ENCODE measurements at places on chromosomes 1 and 21. TPM values are rescaled to one million over a fixed set of nuclear protein-coding genes. Genes with fewer than 3 reads are reported as not detected.

GRCh38 chr1:92864131-92864530, 32.3 kb downstream of the RPL5 start:
- no peak for DNase-seq
- no peaks in the 10 kb centered on the region for H3K36me3 ChIP-seq
- peaks cover 6% of the 10 kb centered on the region for H3K4me1 ChIP-seq
- H3K27me3 ChIP-seq = no peaks in the 10 kb centered on the region
- no peak overlapping the region for H3K4me3 ChIP-seq

DNA sequence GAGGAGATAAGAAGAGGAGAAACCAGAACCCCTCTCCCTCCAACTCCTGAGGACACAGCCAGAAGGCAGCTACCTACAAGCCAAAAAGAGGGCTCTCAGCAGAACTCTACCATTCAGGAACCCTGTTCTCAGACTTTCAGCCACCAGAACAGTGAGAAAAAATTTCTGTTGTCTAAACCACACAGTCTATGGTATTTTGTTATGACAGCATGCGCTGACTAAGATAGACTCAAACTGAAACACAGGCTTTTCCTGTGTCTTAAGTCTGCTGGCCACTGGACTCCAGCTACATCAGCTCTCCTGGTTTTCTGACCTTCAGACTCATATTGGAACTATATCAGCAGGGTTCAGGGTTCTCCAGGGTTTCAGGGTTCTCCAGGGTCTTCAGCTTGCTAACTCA, 126.5 kb upstream of the TNFSF4 start:
- H3K27me3 ChIP-seq = no peaks in the 10 kb centered on the region
- DNase-seq = no peak
- H3K36me3 ChIP-seq = no peaks in the 10 kb centered on the region
- H3K4me1 ChIP-seq = peaks cover 5% of the 10 kb centered on the region
- no peak overlapping the region for H3K27ac ChIP-seq

DNA sequence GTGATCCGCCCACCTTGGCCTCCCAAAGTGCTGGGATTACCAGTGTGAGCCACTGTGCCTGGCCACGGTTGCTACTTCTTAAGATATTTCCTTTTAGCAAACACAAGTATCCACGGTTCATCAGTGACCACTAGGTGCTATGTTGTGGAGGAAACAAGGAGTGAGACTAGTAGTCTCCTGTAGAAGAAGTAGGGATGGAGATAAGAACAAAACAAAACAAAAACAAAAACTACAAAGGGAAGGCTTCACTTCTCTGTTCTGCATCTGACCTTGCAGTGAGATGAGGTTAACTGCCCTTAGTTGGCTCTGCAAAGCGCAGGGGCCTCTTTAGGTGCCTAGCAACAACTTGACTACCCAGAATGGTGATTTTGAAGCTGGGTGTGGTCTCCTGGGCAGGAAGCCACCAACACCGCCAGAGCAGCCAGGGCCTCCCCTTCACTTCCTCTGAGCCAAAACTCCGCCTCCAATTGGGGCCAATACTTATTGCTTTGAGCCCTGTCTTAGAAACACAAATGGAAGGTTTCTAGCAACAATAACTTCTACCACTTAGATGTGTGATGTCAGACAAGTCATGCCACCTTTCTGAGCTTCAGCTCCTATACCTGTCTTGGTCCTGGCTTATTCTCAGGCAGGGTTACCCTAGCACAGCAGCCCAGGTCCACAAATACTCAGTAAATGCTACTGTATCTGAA, 12.8 kb upstream of the CDC42 start:
- no peaks in the 10 kb centered on the region for H3K36me3 ChIP-seq
- no peaks in the 10 kb centered on the region for H3K27me3 ChIP-seq
- H3K27ac ChIP-seq = peak overlapping the region; percentile 52
- no peak overlapping the region for H3K4me3 ChIP-seq
- peak; percentile 74 for DNase-seq

DNA sequence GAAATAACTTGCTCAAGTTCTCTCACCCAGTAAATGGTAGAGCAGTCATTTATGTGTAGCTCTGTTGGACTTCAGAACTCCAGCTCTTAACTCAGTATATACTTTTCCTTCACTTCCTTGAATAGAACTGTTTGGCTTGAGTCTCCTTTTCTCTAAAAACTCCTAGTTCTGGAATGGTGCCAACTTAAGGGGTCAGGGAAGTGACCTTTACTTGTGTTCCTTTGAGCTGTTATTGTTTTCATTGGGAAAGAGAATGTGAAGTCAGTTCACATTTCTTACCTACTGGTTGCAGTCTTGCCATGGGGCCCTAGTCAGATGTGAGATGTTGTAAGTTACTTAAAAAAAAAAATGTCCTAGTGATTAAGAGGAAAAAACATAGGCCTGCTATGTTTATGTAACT, 77.0 kb upstream of the MACF1 start:
- DNase-seq = no peak
- H3K4me3 ChIP-seq = no peak overlapping the region
- H3K27ac ChIP-seq = peak overlapping the region; percentile 34
- H3K4me1 ChIP-seq = peaks cover 53% of the 10 kb centered on the region

DNA sequence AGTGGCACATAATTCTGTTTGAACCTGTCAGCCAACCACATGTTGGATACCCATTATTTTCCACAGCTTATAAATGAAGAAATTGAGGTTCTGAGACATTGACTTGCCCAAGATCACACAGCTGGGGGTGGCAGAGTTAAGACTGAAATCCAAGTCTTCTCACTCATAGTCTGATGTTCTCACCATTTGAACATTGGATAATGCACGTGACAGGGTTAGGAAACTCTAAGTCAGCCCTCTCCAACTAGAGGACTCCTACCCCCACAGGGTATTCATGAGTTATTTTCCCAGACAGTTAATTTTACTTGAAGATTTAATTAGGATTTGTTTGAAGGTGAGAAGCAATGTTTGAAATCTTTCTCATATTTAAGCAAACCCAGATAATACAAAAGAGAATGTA, 38.1 kb upstream of the C1orf105 start:
- no peak for DNase-seq
- H3K4me3 ChIP-seq = no peak overlapping the region
- peaks cover 10% of the 10 kb centered on the region for H3K4me1 ChIP-seq
- no peaks in the 10 kb centered on the region for H3K27me3 ChIP-seq
- H3K27ac ChIP-seq = no peak overlapping the region

GRCh38 chr1:41800311-41800829, 118.4 kb downstream of the HIVEP3 start:
- peak; percentile 80 for DNase-seq
- no peaks in the 10 kb centered on the region for H3K36me3 ChIP-seq
- H3K27ac ChIP-seq = no peak overlapping the region
- H3K4me1 ChIP-seq = no peaks in the 10 kb centered on the region

GRCh38 chr1:157407367-157407766, 144.9 kb downstream of the FCRL5 start:
- DNase-seq = no peak
- no peak overlapping the region for H3K27ac ChIP-seq
- no peak overlapping the region for H3K4me3 ChIP-seq
- H3K27me3 ChIP-seq = no peaks in the 10 kb centered on the region
- H3K4me1 ChIP-seq = no peaks in the 10 kb centered on the region

- H3K27ac ChIP-seq = no peak overlapping the region
- no peak overlapping the region for H3K4me3 ChIP-seq
- no peak for DNase-seq
- H3K4me1 ChIP-seq = no peaks in the 10 kb centered on the region
Measured at GRCh38 chr1:204792354-204792692, 78.3 kb upstream of the NFASC start.

Gene BCAN
- total RNA-seq = not detected

Gene EPHA2
- 7.6 TPM for total RNA-seq

Data from heart left ventricle (tissue), 16 donors.